ENCODE measurements at places on chromosomes 3 and 15.
A peak's percentile ranks its signal among the peaks of the same experiment; 100 is the strongest.

DNA sequence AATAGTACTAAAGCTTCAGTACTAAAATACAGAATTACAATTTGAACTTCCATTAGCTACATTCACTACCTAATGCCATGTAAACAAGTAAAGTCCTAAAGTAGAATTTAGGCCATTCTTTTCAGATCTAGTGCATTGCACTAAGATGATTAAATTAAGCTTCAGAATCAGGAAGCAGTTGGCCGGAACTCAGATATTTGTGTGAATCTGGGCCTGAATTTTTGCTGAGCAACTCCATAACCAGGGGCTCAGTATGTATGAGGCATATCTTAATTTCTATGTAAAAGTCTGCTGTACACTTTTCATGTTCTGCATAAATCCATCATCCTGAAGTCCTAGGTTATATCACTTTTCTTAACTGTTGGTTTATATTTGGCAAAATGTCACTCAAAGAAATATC is 246.4 kb downstream of the RBMS3 start:
- DNase-seq: no peak

DNA sequence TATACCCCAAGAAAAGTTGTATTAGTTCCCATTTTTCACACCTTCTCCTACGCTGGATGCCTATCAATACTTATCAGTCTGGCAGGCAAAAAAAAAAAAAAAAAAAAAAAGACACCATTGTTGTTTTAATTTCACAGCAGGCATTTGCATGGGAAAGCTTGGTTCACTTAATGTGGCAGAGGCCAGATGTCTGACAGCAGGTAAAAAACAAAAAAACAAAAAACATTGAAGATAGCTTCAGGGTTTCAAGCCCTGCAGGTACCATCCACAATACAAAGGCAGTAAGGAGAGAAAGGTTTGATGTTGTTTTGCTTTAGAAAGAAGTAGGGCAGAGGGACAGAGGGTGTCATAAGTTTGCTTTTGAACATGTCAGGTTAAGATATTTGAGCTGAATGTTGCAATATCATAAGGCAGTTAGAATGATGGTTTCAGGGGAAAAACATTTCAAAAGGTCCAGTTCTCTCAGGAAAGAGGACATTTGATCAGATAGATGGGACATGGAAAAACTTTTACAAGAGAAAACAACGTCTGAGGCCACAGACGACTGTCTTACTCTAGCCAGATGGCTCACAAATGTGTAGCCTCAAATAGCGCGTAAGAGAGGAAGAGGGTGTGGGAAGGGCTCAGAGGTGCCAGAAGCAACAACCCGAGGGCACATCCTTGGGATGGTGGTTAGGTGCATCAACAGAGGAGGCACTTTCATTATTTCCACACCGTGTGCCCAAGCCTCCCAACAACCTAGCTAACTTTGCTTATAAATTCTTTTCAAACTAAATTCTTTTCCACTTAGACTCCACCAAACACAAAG is 25.7 kb downstream of the PCOLCE2 start:
- DNase-seq: no peak

DNA sequence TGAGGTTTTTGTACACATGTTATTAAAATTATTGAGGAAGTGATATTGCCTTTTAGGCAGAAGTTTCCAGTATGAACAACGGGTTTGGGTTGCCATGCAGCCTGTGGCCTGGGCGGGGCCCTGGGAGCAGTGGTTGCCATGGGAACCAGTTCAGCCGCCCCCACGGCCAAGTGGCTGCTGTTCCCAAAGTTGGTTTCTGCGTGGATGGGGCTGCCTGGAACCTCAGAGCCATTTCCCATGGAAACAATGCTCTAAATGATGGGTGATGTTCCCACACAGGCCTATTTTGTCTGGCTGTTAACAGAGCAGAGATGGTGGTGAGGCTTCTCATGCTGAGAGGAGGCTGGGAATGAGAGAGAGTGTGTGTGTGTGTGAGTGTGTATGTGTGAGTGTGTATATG is 19.5 kb downstream of the MRAS start:
- no peak for DNase-seq

- DNase-seq: no peak
Measured at GRCh38 chr3:114745322-114746240, 401.5 kb downstream of the ZBTB20 start.

DNA sequence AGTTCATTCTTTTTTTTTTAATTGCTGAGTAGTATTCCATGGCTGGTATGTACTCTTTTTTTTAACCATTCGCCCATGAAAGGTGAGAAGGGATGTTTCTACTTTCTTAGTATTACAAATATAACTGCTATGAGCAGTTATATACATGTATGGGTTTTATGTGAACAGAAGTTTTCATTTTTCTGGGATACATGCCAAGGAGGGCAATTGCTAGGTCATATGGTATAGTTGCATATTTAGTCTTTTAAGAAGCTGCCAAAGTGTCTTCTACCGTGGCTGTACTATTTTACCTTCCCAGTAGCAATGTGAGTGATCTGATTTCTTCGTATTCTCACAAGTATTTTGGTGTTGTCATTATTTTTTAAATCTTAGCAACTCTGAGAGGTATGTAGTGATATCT is 11.2 kb upstream of the KLHL40 start:
- no peak for DNase-seq

GRCh38 chr15:48501208-48501607 is 144.3 kb downstream of the FBN1 start:
- no peak for DNase-seq

DNA sequence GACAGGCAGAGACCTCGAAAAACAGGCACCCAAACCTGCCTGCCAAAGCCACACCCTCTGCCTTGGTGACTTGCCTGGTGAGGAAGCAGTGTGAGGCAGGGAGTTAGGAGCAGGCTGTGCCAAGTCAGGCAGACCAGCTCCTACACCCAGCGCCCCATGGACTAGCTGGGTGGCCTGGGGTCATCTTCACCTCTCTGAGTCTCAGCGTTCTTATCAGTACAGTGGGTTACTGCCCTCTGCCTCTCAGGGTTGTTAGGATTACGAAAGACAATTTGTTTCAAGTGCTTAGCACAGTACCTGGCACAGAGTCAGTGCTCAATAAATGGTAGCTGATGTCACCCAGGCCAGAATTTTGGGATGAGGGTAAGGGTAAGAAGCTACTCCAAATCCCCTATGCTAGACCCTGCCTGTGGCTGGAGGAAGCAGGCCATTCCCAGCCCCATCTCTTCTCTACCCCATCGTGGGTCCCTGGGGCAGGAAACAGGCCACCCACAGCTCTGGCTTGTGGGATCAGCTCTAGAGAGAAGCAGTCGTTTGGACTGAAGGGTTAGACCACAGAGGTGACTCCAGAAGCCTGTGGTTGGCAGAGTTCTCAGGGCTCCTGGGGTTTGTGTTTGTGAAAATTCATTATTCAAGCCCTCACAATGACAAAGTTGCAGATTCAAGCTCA is 10.1 kb downstream of the SLC51B start:
- DNase-seq: no peak

- no peak for DNase-seq
Measured at GRCh38 chr3:65481085-65481484, 557.6 kb downstream of the MAGI1 start.

DNA sequence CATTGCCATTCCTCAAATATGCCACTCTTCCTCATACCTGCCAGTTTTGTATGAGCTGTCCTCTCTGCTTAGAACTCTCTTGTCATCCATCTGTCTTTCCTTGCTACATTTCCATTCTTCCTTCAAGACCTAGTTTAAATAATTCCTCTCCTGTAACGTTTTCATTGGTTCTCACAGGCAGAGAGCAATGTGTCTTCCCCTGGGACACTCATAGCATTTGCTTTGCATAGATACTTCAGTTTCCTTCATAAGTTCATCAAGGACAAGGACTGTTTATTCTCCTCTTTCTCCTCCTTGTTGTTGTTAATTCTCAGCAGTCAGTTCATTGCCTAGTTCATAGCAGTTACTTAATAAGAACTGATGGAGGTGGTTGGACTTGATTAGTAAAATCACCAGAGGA is 10.5 kb downstream of the NR2C2 start:
- DNase-seq: no peak

DNA sequence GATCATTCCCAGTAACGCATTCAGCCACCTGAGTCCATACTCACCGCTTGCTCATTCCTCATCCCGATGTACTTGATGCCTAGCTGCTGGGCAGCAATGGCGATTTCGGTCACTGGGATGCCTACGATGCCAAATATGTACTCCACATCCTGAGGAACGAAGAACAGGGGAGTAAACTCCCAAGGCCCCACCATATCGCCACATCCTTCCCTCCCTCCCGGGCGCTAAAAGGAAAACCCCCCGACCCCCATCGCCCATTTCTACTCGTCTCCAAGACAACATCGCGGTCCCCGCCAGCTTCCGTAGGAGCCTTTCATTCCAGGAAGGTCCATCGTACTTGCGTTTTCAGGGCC is 347 bp downstream of the HACL1 start:
- no peak for DNase-seq

- no peak for DNase-seq
Measured at GRCh38 chr3:159733194-159733860, 255.3 kb upstream of the IL12A start.

DNA sequence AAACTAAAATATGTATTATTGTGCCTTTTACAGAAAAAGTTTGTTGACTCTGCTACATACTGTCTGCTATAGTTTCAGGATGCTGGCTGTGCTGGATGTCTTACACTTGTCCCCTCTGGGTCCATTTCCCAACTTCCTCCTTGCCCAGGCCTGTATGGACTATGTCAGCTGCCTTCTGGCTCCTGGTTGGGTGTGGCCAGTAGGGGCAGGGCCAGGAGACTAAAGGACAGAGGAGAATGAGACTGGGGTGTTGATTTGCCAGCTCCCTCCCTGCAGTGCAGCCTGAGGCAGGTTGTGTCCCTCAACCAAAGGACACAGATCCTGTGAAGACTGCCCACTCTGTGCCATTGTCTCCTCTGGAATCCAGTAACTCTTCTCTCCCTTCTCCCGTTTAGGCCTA is 90.6 kb upstream of the UBE2E2 start:
- DNase-seq: no peak

GRCh38 chr15:62485170-62485720 is 320.2 kb upstream of the C2CD4B start:
- DNase-seq: no peak

- DNase-seq: no peak
Measured at GRCh38 chr3:97958796-97959195, 13.4 kb downstream of the RIOX2 start.

GRCh38 chr3:149352556-149352955 is 19.1 kb upstream of the TM4SF18 start:
- peak; percentile 14 for DNase-seq

DNA sequence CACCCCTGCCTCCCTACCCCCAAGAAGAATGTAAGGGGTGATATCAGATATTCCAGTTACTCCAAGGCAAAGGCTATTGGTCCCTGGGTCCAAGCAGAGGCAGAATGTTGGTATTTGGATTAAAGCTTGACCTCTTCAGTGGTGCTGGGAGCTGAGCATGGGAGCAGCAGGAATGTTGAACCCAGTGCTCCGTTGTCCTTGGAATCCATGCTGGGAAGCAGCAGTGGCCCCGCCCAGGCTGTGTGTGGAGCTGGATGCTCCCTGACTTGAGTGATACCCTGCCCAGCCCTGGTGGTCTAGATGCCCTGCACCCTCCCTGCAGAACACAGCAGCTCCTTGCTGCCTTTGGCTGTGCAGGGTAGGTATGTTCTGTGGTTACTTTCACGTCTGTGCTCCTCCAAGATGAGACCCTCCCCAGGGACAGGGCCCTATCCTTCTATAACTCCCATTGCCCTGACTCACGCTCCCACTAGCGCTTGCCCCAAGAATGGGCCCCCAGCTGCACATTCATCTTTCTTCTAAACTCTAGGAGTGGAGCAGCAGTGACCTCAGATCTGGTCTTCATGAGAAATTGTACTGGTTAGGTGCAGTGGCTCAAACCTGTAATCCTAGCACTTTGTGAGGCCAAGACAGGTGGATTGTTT is 35.1 kb downstream of the UMPS start:
- DNase-seq: no peak

- no peak for DNase-seq
Measured at GRCh38 chr15:72176159-72176558, 21.4 kb downstream of the GRAMD2A start.

GRCh38 chr3:159899166-159899565 is 89.5 kb upstream of the IL12A start:
- DNase-seq: no peak

GRCh38 chr3:34077417-34078195 is 279.2 kb downstream of the PDCD6IP start:
- DNase-seq: no peak

DNA sequence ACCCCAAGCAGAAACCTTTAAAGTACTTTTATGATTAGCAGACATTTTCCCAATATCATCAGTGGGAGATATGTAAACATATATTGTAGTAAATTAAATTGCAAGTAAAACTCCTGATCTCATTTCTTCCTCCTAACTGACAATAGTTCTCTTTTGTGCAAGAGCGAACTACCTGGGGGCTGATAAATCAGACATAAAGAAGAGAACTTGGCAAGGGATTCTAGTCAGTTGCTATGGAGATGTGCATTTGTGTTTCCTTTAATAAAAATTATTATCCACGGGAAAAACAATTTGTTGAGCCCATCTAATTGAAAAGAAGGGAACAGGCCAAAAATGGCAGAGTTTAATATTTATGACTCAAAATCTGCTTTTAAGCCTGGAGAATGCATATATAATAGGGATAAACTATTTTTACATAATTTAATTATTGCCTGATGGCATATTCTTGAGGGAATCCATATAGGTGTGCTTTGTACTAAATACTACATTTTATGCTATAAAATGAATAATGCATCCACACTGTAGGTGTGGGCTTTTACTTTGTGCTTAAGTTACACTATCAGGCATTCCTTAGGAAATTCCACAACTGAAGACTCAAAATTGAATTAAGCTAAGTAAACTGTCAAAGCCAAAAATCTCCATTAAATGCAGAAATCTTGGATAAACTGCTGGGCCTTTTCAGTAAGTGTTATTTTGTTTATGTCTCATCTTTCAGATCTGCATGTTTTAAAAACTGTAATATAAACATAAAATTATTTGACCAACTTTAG is 258.1 kb downstream of the ERC2 start:
- DNase-seq: no peak

- DNase-seq: no peak
Measured at GRCh38 chr3:159232966-159233365, 431.1 kb downstream of the MFSD1 start.

GRCh38 chr3:195268576-195269309 is 2.2 kb downstream of the XXYLT1 start:
- DNase-seq: no peak

DNA sequence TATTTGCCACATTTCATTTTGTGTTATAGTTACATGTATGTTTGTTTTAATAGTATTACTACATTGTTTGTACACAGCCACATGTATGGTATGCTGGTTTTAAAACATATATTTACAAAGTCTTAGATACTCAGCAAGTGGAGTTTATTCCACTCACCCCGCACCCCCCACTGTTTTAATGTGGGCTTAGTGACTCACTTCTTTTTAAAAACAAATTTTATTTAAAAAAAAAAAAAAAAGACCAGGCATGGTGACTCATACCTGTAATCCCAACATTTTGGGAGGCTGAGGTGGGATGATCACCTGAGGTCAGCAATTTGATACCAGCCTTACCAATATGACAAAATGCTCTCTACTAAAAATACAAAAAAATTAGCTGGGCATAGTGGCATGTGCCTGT is 26.9 kb upstream of the TJP1 start:
- DNase-seq: no peak

GRCh38 chr3:66115858-66116654 is 77.3 kb upstream of the MAGI1 start:
- no peak for DNase-seq

Measured in activated T-cell treated with anti-CD3 and anti-CD28 coated beads for 24 hours (primary cell).